Neural progenitor cell (in vitro differentiated cells): ENCODE measurements at places on chromosomes 12 and 14.

DNA sequence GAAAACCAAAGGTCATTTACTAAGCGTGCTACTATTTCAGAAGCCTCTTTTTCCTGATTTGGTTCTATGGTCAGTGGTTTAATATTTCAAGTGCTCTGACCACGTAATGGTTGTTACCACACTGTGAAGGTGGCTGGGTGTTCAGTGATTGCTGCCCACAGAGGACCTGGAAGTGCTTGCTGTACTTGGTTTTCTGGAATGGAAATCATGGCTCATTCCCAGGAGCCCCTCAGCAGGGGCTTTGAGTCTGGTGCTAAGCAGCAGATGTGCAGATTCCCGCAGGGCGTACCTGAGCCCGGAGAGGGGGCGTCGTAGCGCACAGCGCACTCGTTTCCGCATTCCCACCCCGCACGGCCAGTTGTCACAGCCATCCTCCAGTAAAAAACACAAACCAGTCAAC is 50.5 kb downstream of the TRAF3 start:
- no peak overlapping the region for H3K4me3 ChIP-seq
- H3K4me1 ChIP-seq: peaks cover 7% of the 10 kb centered on the region
- no peak overlapping the region for H3K27ac ChIP-seq
- no peaks in the 10 kb centered on the region for H3K36me3 ChIP-seq

- no peak overlapping the region for H3K27ac ChIP-seq
- no peaks in the 10 kb centered on the region for H3K36me3 ChIP-seq
Observed at GRCh38 chr12:14219156-14219555, 146.3 kb upstream of the ATF7IP start.

- no peaks in the 10 kb centered on the region for H3K36me3 ChIP-seq
- DNase-seq: no peak
- H3K27ac ChIP-seq: no peak overlapping the region
- H3K27me3 ChIP-seq: no peaks in the 10 kb centered on the region
Observed at GRCh38 chr12:19893514-19893913, 454.2 kb downstream of the AEBP2 start.

- no peaks in the 10 kb centered on the region for H3K27me3 ChIP-seq
- no peak overlapping the region for H3K4me3 ChIP-seq
- no peak for DNase-seq
- H3K4me1 ChIP-seq: no peaks in the 10 kb centered on the region
Observed at GRCh38 chr12:62613081-62613480, 146.5 kb downstream of the MON2 start.

GRCh38 chr14:71004481-71004880 is 97.2 kb downstream of the PCNX1 start:
- no peaks in the 10 kb centered on the region for H3K27me3 ChIP-seq
- no peaks in the 10 kb centered on the region for H3K4me1 ChIP-seq
- DNase-seq: no peak

GRCh38 chr14:68828698-68829097 is 35.8 kb upstream of the ZFP36L1 start:
- no peak for DNase-seq
- H3K4me1 ChIP-seq: no peaks in the 10 kb centered on the region
- no peak overlapping the region for H3K4me3 ChIP-seq

DNA sequence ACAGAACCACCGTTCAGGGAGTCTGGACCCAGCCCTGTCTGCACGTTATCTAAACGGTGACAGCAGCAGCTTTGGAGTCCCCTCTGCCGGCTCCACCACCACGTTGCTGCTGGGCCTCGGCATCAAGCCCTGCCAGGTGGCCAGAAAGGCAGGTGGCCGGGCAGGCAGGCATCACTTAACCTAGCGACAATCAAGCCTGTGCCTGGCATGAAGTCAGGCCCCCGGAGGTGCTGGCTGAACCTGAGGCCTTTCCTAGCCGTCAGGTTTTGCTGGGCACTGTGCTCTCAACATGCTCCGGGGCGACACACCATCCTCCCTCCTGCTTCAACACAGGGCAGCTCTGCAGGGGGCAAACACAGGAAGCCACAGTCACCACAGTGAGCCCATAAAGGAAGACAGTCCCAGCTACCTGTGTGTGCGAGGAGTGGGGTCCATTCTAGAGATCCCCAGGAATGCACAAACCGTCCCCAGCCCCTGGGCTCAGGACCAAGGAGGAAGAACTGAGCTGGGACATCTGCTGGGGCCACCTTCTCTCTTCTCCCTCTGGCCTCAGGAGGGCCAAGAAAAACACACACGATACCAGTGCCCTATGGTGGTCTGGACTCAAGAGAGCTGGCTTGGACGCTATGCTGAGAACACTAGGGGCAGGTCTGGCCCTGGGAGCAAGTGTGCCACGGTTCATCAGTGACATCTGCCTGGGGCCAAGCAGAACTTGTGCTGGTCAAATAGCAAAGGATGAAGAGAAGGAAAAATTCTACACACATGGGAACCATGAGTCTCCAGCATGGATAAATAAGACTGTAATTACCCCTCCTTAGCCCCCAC is 44.7 kb downstream of the CCDC88C start:
- H3K4me1 ChIP-seq: peaks cover 74% of the 10 kb centered on the region
- H3K27ac ChIP-seq: peak overlapping the region; percentile 91
- no peaks in the 10 kb centered on the region for H3K27me3 ChIP-seq
- no peak overlapping the region for H3K4me3 ChIP-seq
- DNase-seq: no peak

DNA sequence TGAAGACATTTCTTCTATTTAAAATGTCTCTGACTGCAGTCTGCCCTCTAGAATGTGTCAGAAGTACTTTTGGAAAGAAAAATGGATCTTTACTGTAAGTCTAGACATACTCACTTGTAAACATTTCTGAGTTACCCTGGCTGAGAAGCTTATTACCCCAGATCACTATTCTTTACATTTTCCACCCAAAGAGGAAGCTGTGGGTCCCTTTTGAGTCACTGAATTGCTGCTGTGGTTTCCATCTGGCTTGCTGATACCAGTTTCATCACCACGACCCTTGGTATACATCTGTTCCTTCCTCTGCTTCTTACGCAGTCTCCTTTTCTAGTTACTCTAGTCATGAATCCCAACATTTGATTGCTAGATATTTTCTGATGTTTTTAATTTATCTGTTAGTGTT is 20.2 kb upstream of the CLEC4D start:
- DNase-seq: no peak
- no peak overlapping the region for H3K4me3 ChIP-seq
- no peaks in the 10 kb centered on the region for H3K36me3 ChIP-seq
- peaks cover 7% of the 10 kb centered on the region for H3K4me1 ChIP-seq

DNA sequence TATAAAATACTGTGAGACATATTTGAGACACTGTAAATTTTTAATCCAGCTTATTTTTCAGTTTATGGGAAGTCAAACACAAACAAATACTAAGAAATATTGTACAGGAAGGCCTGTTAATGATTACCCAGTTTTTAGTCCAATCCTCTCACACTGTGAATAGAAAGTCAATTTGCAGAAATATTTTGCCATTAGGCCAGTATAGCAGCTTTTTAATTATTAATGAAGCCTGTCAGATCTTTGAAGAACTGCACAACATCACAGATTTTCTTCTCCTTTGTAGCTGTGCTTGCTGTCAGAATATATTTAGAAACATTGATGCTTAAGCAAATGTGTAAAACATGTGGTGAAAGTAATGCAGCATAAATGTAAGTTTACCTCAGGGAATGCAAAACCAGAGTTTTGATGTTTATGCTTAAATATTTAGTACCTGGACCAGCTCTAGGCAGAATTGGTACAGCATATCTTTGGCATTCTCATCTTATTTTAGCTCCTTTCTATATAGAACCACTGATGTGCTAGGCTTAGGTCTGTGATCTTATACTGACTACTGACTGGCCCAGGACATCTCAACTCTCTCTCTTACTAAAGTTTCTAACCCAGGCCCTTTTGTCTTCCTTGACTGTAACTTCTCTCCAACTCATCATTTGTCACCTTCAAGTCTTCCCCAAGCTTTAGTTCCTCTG is 230.8 kb upstream of the NAV3 start:
- no peak for DNase-seq
- H3K36me3 ChIP-seq: no peaks in the 10 kb centered on the region
- H3K27ac ChIP-seq: no peak overlapping the region
- H3K27me3 ChIP-seq: no peaks in the 10 kb centered on the region
- H3K4me3 ChIP-seq: no peak overlapping the region
- no peaks in the 10 kb centered on the region for H3K4me1 ChIP-seq

- no peaks in the 10 kb centered on the region for H3K4me1 ChIP-seq
- H3K27ac ChIP-seq: no peak overlapping the region
- no peaks in the 10 kb centered on the region for H3K36me3 ChIP-seq
- peak; percentile 16 for DNase-seq
- H3K4me3 ChIP-seq: no peak overlapping the region
Observed at GRCh38 chr12:40473962-40474361, 218.3 kb upstream of the CNTN1 start.

- H3K27me3 ChIP-seq: no peaks in the 10 kb centered on the region
- no peaks in the 10 kb centered on the region for H3K36me3 ChIP-seq
- no peak for DNase-seq
- peaks cover 6% of the 10 kb centered on the region for H3K4me1 ChIP-seq
- H3K4me3 ChIP-seq: no peak overlapping the region
- H3K27ac ChIP-seq: no peak overlapping the region
Observed at GRCh38 chr12:77344651-77345050, 279.3 kb upstream of the E2F7 start.

- H3K4me3 ChIP-seq: no peak overlapping the region
- H3K27ac ChIP-seq: no peak overlapping the region
- no peaks in the 10 kb centered on the region for H3K27me3 ChIP-seq
- H3K36me3 ChIP-seq: no peaks in the 10 kb centered on the region
- H3K4me1 ChIP-seq: no peaks in the 10 kb centered on the region
Observed at GRCh38 chr12:27324530-27324929, 8.1 kb upstream of the BMAL2 start.

DNA sequence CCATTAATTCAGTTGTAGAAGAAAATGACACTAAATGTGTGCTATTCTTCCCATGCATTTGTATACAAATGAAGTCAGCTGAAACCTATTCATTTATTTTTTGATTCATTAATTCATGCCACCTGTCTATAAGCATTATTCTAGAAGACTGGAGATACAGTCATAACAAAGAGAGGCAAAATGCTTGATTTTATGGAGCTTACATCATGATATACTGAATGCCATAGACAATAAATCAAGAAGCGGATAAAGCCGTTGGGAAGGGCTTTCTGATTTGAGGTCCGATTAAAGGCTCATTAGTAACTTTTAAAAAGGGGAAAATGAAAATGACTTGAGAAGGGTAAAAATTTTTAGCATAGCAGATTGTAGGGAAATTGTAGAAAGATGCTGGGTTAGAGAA is 494.9 kb downstream of the RERGL start:
- no peaks in the 10 kb centered on the region for H3K4me1 ChIP-seq
- no peaks in the 10 kb centered on the region for H3K27me3 ChIP-seq
- H3K4me3 ChIP-seq: no peak overlapping the region
- H3K27ac ChIP-seq: no peak overlapping the region
- no peaks in the 10 kb centered on the region for H3K36me3 ChIP-seq
- no peak for DNase-seq

DNA sequence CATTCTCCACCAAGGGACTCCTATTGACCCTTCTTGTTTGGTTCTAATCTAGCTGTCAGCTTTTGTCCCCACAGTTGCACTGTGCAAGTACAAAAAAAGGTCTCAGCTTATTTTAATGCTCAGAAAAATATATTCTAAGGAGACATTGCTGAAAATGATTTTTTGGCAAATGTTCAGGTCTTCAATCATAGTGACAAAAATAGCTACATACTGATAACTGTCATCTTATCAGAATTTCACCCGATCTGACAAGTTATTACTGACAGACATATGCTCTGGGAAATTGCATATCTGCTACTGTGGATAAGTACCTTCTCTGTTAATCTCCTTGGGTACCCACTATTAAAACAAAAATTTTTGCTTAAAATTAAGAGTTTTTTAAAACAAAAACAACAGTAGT is 263.6 kb downstream of the FLRT2 start:
- no peak for DNase-seq
- H3K4me3 ChIP-seq: no peak overlapping the region
- H3K36me3 ChIP-seq: no peaks in the 10 kb centered on the region

- peak; percentile 3 for DNase-seq
- no peak overlapping the region for H3K4me3 ChIP-seq
- peak overlapping the region; percentile 1 for H3K27ac ChIP-seq
- no peaks in the 10 kb centered on the region for H3K36me3 ChIP-seq
Observed at GRCh38 chr12:58450868-58451482, 469.3 kb downstream of the LRIG3 start.

DNA sequence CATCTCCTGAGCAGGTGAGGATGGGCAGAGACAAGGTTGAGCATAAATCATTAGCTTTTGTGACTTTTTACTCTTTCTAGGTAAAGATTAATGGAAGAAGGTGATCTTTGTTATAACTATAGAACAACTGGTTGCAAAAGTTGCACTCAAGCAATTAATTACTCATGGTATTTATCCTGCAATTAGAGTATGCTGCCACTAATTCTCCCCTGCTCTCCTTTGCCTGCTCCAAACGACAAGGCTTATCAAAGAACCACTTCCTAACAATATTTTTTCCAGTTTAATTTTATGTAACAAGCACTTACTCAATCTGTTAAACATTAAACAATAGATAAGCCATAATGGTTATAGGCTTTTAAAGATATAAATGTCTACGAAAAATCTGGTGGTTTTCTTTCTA is 189.9 kb upstream of the PELI2 start:
- H3K27me3 ChIP-seq: no peaks in the 10 kb centered on the region
- H3K4me3 ChIP-seq: no peak overlapping the region

GRCh38 chr12:94643606-94644005 is 6.8 kb downstream of the TMCC3 start:
- H3K4me1 ChIP-seq: no peaks in the 10 kb centered on the region
- H3K4me3 ChIP-seq: no peak overlapping the region
- no peak for DNase-seq

- H3K27me3 ChIP-seq: no peaks in the 10 kb centered on the region
- DNase-seq: no peak
- H3K27ac ChIP-seq: no peak overlapping the region
- peaks cover 9% of the 10 kb centered on the region for H3K4me1 ChIP-seq
- H3K4me3 ChIP-seq: no peak overlapping the region
- no peaks in the 10 kb centered on the region for H3K36me3 ChIP-seq
Observed at GRCh38 chr14:53925201-53925766, 31.3 kb downstream of the BMP4 start.

- no peak overlapping the region for H3K4me3 ChIP-seq
- DNase-seq: no peak
- no peaks in the 10 kb centered on the region for H3K36me3 ChIP-seq
- H3K27me3 ChIP-seq: peaks cover 22% of the 10 kb centered on the region
Observed at GRCh38 chr14:103527408-103528145, 1.4 kb upstream of the TRMT61A start.
